ENCODE measurements at places on chromosomes 7 and 10. TPM values are rescaled to one million over a fixed set of nuclear protein-coding genes. Genes with fewer than 3 reads are reported as not detected.

DNA sequence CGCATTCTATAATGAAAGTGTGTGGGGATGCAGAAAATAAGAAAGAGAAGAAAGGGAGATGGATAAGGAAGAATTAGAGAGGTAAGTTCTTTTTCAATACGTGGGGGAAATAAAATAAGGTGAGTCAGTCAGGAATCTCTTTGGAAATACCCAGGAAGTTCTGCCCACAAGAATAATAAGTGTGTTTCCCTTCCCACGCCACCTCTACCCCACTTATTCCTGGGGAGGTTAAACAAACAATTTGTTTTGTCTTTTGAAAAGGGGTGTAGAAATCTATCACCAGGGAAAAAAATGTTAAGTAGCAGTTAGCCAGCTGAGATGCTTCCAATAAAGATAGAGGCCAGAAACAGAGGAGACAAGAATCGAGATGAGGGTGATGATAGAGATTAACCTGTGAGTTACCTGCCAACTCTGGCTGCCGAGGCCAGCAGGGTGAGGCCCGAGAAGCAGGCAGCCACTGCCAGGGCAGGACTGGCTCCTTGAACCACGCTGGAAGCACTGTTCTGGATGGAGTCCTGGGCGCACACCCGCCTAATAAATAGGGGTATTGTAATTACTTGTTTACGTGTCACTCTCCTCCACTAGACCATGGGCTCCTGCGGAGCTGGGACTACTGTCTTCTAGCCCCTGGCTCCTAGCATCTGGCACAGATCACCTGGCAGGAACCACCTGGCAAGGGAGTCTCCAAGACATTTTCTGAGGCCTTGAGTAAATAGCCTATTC is 191.3 kb downstream of the FGFR2 start:
- DNase-seq = no peak

DNA sequence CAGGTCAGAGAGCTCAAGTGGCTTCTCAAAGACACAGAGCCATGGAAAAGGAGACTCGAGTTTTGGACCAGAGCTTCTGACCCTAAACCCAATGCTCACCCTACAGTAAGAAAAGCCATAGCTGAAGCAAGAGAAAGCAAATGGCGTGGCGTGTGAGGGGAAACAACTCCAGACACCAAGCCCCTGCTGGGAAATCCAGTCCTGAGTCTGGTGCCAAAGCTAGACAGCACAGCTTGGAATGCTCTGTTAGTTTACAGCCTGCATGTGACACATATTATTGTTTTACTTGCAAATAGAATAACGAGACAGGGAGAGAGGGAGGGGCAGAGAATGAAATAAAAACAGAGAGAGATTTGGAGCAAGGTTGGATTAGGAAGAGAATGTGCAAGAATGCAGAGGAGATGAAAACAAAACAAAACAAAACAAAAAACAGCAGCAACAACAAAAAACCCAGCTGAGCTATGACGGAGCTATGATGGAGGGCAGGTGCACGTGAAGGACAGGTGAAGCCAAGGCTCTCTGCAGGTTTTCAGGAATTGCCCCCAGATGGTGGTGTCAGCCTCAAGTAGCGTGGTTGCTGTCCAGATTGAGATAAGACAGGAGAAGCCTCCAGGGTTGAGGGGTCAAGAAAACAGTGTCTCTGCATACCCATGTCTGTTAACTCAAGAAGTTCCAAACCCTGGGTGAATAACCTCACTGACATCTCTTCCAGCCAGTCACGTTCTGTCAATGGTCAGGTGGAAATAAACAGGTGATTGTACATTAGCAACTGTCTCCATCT is 69.7 kb upstream of the LRRC18 start:
- no peak for DNase-seq

Gene PDAP1
- 15.1 TPM for total RNA-seq

- DNase-seq = no peak
Measured at GRCh38 chr7:96422388-96422787, 100.5 kb upstream of the SLC25A13 start.

Measured in frontal cortex (tissue), 4 donors.